Astrocyte of the hippocampus (primary cell): ENCODE measurements at places on chromosomes 3 and 15.

GRCh38 chr3:102301155-102301880, 133.5 kb upstream of the ZPLD1 start:
- peak; percentile 3 for DNase-seq

GRCh38 chr3:9102240-9102981, 139.1 kb upstream of the RAD18 start:
- peak; percentile 60 for DNase-seq

- DNase-seq = no peak
These were observed 40.9 kb downstream of the MEF2A start for GRCh38 chr15:99606646-99607045.

- no peak for DNase-seq
These were observed 25.3 kb upstream of the COPB2 start for GRCh38 chr3:139414608-139415224.

- no peak for DNase-seq
These were observed 61.8 kb upstream of the RBP1 start for GRCh38 chr3:139601191-139601961.

DNA sequence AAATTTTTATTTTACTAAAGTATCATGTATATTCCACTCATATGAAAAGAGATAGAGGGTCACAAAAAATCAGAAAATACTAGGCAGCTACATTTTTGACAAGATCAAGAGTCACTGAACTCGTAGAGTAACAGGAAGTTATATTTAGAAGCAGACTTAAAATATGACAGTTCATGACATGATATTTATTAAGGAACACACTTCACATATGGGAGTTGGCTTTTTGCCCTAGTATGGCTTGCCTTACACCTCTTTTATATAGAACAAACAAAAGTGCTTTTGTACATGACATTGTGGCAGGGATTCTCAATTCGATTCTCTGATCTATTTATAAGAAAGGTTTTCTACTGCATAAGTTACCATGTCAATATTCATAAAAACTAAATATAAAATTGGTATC, 80.1 kb upstream of the GBE1 start:
- DNase-seq = no peak

- DNase-seq = no peak
These were observed 61.2 kb downstream of the CD200R1L start for GRCh38 chr3:112785321-112786001.

DNA sequence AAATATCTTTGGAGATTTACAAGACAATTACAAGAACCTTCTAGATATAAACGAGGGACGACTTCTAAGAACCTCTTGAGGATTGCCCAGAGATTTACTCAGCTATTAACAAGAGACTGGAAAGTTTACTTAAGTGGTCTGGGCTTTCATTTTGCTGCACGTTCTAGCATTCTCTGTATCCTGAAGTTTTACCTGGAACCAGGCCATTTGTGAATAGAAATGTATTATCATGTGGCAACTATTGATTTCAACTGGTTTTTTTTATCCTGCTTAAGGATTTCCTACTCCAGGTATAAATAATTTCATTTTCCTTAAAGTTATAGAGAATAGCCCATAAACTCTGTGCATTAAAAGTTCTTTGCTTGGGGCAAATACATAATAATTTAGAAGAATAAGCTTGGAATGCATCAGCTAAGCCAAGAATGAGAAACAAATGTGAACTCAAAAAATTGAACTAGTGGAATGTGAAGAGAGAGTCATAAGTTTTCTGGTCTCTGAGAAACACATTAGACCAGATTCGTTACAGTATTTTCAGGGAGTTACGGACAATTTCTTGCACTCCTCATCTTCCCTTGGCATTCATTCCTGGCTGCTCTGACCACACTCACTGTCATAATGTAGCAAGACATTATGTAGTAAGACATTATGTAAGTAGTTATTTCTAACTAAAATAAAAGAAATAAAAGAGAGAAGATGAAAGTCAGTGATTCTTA, 1.3 kb downstream of the AQP9 start:
- no peak for DNase-seq

DNA sequence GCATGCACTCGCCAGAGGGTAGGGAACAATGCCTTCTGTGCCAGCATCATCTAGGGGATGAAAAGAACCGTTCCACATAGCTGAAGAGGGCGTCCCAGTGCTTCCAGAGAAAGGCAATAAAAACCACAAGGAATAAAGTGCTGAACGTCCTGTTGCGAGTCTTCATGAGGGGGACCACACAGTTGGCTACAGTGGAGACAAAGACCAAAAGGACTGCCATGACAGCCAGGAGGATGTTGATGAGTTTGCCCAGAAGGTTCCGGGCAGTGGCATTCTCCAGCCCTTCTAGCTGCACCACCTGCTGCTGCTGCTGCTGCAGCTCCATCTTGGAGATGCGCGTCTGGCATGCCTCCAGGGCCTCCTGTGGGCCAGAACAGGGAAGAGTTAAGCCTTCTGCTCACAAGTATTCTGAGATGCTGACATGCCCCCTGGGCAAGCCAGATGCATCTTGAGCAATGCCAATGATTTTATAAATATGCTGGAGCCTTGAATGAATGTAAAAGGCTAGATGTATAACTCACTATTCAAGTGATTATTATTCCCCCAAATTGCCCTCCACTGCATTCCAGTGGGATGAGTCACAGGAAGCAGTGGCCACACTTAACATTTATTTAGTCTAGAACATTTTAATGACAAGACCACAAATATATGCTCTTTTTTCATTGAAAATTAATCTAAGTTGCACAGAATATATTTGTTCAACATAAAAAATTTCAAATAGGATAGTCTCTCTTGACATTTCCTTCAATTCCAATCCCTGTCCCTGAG, 45.1 kb upstream of the PLXND1 start:
- DNase-seq = peak; percentile 90

- peak; percentile 97 for DNase-seq
These were observed 31.8 kb upstream of the ZNF774 start for GRCh38 chr15:90320062-90320884.

GRCh38 chr3:127419641-127420553, 132.1 kb upstream of the PRR20G start:
- no peak for DNase-seq

DNA sequence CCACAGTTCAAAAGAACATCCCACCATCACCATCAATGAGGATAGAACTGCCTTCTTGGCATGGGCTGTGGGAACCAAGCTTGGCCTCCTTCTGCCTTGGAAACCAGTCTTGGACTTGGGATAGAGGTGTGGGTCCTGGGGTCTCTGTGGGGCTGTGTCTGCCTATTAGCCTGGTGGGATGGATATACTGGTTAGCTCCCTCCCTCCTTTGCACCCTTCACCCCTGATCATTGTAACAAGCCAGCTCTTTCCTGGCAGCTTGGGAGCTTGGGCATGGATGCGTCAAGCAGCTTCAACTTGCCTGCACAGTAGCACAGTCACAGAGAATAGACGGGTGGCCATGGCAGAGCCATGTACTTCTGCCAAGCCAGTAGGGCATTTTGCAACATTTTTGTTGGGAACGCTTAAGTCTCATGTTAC, 65.2 kb downstream of the SMAD6 start:
- DNase-seq = no peak

DNA sequence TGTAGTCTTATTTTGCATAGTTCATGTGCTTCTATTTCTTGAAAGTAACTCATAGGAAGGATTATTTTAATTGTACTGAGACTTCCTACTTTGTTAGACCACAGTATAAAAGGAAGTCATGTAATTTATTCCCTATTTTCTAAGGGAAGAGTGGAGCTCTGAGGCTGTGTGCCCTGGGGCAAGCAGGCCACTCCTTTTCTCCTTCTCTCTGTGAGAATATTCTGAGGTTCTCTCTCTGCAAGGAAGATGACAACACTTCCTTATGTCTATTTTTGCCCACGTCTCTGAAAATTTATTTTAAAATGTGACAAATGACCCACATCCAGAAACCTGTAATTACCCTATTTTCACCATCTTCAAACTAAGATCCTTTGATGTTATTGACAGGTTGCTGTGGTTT, 11.0 kb downstream of the KCTD6 start:
- DNase-seq = no peak

DNA sequence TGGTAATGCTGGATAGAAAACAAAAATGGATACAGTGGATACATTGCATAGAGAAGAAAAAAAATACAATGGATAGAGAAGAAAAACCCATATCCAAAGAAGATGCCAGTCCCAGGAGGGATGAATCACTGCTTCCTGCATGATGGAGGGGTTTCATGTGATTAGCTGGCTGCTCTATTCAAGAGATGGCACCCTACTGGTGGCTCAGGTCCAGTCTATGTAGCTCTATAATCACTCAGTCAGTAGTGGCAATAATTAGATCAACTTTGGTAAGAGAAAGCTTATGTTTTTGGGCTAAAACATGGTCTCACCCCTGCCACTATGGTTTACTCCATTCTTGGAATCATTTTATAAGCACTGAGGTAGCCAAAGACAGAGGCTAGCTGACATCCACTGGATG, 33.7 kb upstream of the NOX5 start:
- DNase-seq = no peak

- DNase-seq = peak; percentile 65
These were observed 77.2 kb downstream of the PPP2R3A start for GRCh38 chr3:136042608-136043221.

DNA sequence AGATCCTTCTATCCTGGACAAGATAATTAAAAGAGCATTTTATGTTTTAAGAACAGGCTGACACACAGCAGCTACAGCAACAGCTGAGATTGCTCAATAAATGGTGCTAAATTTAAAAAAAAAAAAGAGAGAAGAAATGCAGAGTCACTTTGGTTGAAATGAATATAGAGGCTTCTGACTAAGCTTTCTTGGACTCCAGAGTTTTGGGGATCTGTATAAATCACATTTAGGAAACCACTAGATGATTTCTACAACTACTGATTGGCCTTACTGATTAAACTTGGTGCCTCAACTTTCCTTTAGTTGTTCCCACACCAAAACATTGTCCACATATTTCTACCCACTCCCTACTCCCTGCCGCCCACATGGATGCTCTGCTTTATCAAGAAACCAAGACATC, 132.9 kb upstream of the ZBTB20 start:
- no peak for DNase-seq

DNA sequence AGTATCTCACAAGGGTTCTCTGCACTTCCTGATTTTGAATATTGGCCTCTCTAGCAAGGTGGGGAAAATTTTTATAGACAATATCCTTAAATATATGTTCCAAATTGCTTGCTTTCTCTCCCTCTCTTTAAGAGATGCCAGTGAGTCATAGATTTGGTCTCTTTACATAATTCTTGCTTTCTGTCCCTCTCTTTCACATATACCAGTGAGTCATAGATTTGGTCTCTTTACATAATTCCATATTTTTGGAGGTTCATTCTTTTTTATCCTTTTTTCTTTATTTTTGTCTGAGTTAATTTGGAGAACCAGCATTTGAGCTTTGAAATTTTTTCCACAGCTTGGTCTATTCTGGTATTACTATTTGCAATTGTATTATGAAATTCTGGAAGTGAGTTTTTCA, 77.7 kb upstream of the NUDT16 start:
- no peak for DNase-seq

- DNase-seq = no peak
These were observed 48.8 kb downstream of the PIK3CB start for GRCh38 chr3:138785951-138786350.

DNA sequence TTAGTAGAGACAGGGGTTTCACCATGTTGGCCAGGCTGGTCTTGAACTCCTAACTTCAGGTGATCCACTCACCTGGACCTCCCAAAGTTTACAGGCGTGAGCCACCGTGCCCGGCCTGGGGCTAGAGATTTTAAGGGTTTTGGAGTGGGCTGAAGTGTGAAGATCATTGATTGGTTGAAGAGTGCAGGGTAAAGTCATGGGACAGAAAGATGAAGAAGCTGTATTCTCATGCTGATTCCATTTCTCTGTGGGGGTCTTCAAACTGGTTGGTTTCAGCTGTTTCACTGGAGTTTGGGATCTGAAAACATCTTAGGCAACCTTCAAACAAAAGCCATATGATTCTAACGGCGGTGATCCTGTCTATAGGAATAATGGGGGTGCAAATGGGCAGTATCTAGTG, 52.1 kb downstream of the GATM start:
- no peak for DNase-seq

GRCh38 chr3:148208975-148209374, 488.7 kb upstream of the AGTR1 start:
- DNase-seq = no peak
